Liver (tissue), 10 donors: ENCODE measurements at places on chromosomes 4 and X.

DNA sequence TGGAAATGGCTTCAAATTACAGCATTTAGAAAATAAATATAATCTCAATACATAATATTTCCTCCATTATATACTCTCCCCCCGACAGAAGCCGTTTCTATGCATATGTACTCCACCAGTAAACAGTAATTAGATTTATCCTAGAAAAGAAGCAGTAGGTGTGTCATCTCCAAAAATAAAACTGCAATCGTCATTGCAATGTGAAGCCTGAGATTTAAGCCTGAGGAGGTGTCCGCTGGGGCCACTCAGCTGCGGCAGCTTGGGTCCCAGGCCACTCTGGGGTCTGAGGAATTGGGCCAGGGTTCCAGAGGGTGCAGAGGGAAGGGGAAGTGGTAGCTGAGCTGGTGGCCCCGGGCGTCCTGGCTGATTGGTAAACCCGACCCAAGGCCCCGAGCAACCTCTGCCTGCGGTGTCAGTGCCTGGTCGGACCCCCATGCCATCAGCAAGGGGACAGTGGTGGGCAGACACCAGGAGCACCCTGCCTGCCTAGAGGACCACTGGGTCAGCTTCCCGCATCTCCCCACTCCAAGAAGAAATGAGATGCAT, 7.8 kb upstream of the MXD4 start:
- DNase-seq: no peak

GRCh38 chr4:22456291-22456690, 59.6 kb downstream of the ADGRA3 start:
- no peak for DNase-seq

GRCh38 chr4:26015133-26015651, 101.2 kb downstream of the SMIM20 start:
- no peak for DNase-seq

DNA sequence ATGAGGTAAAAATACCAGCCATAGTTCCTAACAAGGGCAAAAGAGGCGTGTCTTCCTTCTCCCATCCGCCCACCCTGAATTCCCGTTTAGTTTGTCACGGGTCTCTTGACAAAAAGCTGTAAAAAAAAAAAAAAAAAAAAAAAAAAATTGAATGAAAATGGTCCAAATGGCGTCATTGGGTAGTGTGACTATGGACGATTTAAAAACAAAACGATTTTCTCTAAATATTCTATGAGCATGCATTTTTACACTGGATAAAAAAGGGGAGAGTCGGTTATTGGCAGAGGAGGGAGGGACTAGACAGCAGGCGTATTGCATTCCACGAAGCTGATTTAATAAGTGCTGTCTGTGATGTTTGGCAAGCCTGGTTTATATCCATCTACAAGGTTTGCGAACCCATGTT, at the start of gene FAM133A:
Gene FAM133A, plus strand, starts transcription at position 338 of the 403 bp plus-strand sequence. CDS start 35,214 bp downstream, outside the sequence.
- DNase-seq: no peak

DNA sequence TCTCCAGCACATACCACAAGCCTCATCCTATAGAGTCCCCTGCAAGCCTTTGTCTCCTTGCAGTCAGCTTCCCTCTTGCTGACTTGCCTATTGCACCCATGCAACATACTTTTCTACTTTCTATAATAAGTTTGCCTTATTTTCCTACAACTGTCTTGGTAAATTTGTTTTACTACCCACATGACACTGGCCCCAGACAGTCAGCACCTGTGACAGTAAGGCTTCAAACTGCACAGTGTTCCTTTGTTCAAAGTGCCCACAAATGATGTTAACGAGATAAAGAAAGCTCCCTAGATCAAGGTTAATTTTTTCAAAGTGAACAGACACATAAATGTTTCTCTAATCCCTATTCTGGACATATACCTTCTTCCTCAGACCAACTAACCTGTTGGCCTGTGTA, 529.1 kb upstream of the PCDH10 start:
- DNase-seq: no peak

- DNase-seq: no peak
Measured at GRCh38 chrX:152861826-152862225, 31.0 kb downstream of the NSDHL start.

DNA sequence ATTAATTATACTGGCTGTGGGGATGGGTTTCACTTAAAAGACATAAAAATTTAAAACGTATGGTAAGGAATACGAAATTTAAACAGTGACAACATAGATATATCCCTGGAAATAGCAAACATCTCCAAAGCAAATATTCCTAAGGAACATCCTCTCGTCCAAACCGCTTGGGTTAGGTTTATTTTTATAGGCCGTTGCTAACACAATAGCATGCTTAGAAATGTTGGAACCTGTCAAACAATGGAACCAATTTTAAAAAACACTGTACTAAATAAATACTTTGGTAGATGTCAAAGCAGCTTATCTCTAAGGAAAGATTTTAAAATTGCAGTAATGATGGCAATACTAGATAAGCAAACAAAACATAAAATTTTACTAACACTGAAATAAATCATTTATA, 45.4 kb downstream of the SEC24D start:
- DNase-seq: no peak

GRCh38 chr4:138595171-138595570, 353.0 kb upstream of the SLC7A11 start:
- DNase-seq: no peak

- no peak for DNase-seq
Measured at GRCh38 chr4:94871644-94872305, 114.0 kb downstream of the BMPR1B start.

- DNase-seq: no peak
Measured at GRCh38 chr4:26032630-26033317, 118.8 kb downstream of the SMIM20 start.

DNA sequence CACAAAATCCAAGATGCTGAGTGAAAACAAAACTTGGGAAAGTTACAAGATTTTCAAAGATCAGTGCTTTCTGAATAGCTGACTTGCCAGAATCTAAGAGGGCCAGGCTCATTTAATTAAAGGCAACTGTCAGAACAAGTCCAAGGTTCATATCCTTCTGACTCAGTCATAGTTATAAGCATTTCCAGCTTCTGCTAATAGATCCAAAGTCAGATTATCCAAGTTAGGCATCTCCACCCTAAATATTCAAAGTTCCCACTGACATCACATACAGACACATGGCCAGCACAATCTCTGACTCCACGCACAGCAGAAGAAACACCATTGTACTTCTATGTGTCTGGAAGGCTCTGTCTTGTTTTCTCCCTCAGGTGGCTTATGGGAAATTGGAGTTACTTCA, 41.8 kb downstream of the GASK1B start:
- DNase-seq: no peak

DNA sequence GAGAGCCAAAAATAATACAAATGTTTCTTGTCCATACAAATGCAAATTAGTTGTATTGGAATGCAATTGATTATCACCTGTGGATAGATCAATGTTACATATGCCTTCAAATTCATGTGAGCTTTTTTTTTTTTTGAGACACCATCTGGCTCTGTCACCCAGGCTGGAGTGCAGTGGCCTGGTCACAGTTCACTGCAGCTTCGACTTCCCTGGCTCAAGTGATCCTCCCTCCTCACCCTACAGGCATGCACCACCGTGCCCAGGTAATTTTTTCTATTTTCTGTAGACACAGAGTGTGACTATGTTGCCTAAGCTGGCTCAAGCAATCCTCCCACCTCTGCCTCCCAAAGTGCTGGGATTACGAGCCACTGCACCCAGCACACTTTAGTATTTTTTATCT, 38.6 kb upstream of the TMEM184C start:
- DNase-seq: no peak

DNA sequence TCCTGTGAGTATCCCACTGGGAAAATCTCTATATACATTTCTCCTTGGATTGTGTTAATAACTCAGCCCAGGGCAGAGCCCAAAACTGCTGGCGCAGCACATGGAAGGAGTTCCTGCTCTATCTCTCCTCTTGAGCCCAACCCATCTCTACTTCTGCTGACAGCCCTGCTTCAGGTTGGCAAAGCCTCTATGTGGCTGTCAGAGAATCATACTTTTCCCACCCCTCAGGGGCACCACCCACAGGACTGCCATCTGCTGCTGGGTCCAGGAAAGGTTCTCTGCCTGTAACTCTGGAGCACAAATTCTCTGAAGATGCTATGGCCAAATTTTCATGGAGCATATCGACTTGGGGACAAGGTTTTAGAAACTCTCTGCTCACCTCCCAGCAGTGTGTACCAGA, 278.5 kb upstream of the EMCN start:
- DNase-seq: no peak

DNA sequence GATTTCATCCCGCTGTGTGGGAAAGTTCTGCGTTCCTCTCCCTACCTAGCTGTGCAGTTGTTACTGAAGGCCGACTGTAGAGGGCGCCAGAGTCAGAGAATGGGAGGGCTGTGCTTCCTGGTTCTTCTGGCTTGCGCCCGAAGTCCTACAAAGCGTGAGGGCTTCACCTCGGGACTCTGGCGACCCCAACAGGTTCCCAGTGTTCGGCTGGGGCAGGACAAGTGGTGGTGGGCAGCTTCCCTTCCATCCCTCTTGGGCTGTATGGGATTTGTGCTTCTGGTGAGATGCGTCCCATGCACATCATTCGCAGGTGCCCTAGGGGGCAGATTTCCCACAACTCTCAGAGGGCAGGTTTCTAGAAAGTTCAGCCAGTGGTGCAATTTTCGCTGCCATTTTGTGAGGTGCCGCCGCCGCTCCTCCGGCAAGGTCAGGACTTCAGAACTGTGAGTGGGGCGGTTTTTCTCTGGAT, 27.3 kb downstream of the CT45A1 start:
- peak; percentile 36 for DNase-seq

DNA sequence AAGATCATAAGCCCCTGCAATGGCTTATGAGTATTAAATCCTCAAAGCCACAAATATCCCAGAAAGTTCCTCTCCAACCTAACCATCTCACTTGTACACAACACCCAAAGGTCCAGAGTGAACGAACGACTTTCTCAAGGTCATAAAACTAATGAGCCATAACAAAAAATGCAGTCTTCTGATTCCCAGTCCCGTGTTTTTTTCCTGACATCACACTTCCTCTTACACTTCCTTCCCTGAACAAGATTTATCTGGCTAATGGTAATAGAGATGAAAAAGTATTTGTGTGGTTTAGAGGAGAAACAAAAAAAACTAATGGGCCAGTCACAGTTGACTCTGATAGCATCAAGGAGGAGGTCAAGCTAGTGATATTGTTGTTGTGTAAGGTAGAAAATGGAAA, 99.5 kb upstream of the KLHL13 start:
- DNase-seq: no peak

DNA sequence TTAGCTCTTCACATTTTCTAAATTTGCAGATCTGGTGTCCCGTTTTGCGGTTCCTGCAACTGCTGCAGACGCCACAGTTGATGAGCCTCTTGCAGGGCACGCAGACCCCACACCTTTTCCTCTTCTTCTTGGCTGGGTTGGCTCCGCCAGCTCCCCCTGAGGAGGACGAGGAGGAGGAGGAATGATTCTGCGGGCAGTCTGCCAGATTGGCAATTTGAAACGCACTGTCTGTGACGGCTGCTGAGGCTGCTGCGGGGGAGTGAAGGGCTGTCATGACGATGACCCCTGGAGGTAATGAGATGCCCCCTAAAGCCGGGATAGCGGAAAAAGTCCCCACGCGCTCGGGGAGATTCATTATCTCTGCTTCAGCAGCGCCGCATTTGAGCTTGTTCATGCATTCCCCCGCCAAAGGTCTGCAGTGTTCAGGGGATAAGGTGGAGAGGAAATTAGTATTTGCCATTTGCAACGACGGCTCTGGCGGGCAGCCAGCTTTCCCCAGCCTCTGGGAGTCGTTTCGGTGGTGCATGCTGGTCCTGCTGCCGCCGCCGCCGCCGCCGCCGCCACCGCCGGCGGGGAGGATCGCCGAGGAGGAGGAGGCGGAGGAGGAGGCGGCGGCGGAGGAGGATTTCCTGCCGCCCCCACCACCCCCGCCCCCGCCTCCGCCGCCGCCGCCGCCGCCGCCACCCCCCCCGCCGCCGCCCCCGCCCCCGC, 3.8 kb downstream of the CXXC4 start:
- peak; percentile 66 for DNase-seq

GRCh38 chr4:77263247-77263646, 106.2 kb downstream of the CCNG2 start:
- no peak for DNase-seq

DNA sequence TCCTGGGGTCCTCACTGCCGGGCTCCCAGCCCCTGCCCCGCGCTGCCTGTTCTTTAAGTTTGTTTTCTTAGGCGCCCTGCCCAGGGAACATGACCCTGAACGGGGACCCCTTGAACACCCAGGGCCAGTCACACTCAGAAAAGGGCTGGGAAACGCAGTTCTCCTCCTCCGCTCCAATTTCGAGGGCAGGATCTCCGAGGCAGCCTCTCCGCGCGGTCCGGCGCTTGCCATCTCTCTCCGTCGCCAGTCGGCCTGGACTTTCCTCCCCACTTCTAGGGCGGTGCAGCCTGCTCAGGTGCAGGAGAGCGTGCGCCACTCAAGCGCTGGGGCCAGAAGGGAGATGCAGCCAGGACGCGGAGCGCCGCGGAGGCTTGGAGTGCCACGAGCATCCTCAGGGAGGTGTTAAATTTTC, 9.9 kb downstream of the PRDM8 start:
- no peak for DNase-seq

DNA sequence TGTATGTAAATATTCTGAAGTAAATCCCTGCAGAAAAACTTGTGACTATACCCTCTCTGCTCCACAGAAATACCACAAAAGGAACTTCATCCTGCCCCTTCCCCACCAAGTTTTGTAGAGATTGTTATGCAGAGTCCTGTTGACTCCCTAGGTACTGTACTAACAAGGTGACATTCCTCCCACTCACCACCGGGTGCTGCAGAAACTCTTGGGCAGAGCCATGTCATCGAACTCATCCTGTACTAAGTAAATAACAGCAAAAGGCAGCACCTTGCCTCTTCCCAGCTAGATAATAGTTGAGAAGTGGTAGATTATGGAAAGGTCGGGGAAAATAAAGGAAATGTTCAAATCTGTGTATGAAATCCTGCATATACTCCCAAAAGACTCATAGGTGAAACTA, 233.3 kb downstream of the STPG2 start:
- DNase-seq: no peak

DNA sequence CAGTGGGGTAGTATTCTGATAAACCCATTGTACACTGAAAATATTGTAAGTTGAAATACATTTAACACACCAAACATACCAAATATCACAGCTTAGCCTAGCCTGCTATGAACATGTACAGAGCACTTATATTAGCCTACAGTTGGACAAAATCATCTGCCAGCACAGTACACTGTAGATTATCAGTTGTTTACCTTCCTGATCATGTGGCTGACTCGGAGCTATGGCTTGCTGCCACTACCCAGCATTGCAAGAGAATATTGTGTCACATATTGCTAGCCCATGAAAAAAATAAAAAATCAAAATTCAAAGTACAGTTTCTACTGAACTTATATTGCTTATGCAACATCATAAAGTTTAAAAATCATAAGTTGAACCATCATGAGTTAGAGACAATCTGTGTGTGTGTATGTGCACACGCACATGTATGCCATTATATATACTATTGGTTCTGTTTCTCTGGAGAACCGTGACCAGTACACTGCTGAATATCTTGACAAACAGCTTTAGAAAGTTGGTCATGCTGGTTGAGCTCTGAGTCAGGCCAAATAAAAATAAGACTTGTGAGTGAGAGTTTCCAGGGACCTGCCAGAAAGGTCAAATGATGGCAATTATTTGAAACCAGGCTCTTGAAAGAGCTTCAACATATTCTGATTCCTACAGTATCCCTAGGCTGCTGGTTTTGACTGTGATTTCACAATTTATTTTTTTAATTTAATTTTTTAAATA, 238.5 kb downstream of the PRR32 start:
- no peak for DNase-seq

GRCh38 chr4:8322794-8323704, 53.5 kb downstream of the HTRA3 start:
- DNase-seq: peak; percentile 16
